ENCODE measurements at places on chromosomes 4 and X. TPM values are rescaled to one million over a fixed set of nuclear protein-coding genes. Genes with fewer than 3 reads are reported as not detected.

GRCh38 chr4:92265021-92265420 lies 38.7 kb upstream of the GRID2 start:
- no peak for DNase-seq

DNA sequence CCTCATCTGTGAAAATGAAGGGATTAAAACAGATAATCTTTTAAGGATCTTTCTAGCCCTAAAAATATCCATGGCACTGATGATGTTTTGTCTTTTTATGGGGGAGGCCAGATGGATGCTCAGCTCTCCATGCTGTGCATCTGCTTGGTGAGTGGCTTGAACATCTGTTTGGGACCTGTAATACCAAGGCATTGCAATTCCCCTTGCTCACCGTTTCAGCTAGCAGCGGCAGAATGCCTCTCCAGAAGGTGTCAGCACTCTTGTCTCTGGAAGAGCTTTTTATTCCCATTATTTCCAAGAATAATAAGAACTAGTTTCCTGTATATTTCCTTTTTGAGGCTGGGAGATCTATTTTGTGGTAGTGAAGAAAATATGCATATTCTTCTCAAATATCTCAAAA lies 151.9 kb upstream of the ANK2 start:
- no peak for DNase-seq

- DNase-seq, result no peak
Measured at GRCh38 chr4:122997463-122998101, 75.2 kb upstream of the NUDT6 start.

DNA sequence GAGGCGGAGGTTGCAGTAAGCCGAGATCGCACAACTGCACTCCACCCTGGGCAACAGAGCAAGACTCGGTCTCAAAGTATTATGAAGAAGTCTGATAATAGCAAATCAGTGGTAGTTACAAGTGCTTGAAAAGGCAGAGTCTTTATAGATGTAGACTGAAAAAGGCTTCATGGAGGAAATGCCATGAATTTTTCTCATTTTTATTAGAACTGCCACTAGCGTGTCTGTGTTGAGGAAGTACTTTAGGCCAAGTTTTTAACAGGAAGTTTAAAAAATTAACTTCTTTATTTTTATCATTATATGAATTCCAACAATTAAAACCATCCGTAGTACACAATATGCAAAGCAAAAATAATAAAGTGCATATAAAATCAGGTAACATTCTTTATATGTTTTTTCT lies 32.8 kb upstream of the IL13RA1 start:
- DNase-seq, result no peak

PPEF2 gene
- polyA plus RNA-seq, result not detected

- DNase-seq, result no peak
Measured at GRCh38 chr4:130071746-130072145, 975.8 kb downstream of the C4orf33 start.

DNA sequence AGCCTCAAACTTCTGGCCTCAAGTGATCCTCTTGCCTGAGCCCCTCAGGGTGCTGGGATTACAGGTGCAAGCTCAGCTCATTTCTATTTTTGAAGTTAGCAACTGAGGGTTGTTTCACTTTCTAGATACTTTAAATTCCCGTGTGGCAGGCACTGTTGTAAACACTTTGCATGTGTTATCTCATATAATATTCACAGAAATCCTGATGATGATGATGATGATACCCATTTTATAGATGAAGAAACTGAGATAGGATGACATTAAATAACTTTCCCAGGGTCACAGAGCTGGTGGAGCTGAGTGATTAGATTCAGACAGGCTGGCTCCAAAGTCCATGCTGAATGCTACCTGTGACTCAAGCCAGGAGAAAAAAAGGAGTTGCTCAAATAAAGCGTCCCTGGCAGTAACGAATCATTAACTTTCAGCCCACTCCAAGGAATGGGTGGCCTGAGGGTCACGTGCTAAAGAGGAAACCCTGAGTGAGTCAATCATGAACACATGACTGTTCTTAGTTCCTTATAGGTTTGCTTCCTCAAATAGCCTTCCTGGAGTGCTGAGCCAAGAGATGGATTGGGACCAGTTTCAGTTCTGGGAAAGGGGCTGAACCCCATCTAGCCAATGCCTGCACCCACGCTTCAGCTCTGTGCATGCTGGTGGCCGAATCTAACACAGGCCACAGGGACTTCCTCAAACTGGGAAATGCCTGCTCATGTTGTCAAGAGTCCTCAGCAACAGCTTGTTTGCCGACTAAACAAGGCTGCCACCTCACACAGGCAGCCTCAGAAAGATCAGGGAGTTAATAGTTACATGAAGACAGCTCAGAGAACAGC lies 52.8 kb downstream of the RBM47 start:
- DNase-seq, result no peak

DNA sequence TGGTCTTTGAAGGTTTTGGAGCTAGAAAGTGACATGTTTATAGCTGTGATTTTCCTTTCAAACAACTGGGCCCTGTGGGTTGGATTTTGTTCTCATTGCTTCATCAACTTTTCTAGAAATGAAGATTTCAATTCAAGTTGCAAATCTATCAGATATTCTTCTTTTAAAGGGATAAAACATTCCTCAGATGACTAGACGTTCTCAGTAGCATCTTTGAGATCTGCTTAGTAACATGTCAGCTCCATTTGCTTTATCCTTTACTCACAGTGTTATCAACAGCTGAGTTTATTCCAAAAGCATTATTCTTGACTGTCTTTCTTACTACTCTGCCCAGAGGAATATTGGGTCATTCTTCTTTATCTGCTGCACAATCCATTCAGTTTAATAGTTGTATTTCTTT lies 108.2 kb upstream of the GIMD1 start:
- DNase-seq, result no peak

GAGE12J gene
- polyA plus RNA-seq, result not detected

DNA sequence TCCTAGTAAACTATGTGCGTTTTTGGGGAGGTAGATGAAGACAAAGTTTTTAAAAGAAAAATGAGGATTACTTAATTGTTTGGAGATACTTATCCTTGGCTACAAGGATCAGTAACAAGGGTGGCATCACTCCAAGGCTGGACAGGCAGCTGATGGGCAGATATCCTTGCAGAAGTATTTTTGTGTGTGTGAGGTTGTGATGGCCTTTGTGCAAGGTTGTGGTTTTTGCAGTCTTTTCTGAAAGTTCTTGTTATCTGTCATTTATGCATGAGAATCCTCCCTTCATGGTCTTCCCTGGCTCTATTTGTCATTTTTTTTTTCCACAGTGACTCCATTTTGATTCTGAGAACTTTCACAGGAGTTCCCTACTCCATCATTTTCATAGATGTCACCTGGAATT lies 96.0 kb upstream of the C1GALT1C1 start:
- DNase-seq, result no peak

DNA sequence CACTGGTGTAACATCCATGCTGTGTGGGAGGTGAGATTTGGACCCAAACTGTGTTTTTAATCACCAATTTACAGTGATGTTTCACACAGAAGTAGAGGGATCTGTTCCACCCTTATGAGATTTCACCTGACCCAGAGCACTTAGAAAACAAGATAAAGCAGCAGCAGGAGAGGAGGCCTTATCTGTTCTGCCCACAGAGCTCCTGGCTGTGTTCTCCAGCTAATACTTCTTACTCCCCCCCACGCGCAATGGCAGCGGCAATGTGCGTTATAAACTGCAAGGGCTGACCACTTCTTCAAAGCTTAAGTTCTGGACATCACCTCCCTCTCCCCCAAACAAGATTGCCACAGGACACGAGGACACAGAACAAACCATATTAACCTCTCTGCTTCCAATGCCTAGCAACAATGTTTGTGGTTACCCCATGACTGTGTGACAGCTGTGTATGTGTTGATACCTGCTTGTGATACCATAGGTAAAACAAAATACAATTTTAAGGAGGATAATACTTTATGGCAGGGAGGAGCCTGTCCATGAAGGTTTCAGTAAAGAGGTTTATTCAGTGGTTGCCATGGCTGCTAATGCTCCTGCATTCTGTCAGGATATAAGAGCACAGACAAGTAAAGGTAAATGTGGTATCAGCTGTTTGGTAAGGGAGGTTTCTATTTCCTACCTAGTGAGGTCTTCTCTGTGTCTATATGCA lies 210.0 kb downstream of the SOWAHB start:
- DNase-seq, result peak; percentile 52

- peak; percentile 25 for DNase-seq
Measured at GRCh38 chr4:42519803-42520417, 122.6 kb downstream of the SHISA3 start.

GRCh38 chrX:154774622-154775021 lies 12.0 kb downstream of the DKC1 start:
- DNase-seq, result no peak

- no peak for DNase-seq
Measured at GRCh38 chr4:142875117-142875516, 29.0 kb upstream of the INPP4B start.

DNA sequence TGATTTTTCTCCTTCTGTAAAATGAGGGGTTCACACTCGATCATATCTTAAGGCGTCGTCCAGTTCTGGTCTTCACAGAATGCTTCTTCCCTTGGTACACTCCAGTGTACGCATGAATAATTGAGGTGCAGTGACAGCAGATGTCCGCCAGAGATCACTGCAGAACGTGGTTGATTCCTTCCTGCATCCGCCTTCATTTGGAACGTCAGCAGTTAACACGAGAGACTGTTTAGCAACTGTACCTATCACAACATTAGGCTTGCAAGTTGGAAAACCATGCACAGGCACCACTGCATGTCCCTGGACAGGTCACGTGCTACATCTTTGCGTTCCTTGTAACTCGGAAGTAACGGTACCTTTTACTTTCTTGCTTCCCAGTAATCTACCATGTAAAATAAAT lies 66.0 kb upstream of the GEMIN8 start:
- peak; percentile 52 for DNase-seq

CXCL13 gene
- polyA plus RNA-seq, result not detected

GRCh38 chr4:7158081-7158750 lies 34.1 kb upstream of the SORCS2 start:
- no peak for DNase-seq

DNA sequence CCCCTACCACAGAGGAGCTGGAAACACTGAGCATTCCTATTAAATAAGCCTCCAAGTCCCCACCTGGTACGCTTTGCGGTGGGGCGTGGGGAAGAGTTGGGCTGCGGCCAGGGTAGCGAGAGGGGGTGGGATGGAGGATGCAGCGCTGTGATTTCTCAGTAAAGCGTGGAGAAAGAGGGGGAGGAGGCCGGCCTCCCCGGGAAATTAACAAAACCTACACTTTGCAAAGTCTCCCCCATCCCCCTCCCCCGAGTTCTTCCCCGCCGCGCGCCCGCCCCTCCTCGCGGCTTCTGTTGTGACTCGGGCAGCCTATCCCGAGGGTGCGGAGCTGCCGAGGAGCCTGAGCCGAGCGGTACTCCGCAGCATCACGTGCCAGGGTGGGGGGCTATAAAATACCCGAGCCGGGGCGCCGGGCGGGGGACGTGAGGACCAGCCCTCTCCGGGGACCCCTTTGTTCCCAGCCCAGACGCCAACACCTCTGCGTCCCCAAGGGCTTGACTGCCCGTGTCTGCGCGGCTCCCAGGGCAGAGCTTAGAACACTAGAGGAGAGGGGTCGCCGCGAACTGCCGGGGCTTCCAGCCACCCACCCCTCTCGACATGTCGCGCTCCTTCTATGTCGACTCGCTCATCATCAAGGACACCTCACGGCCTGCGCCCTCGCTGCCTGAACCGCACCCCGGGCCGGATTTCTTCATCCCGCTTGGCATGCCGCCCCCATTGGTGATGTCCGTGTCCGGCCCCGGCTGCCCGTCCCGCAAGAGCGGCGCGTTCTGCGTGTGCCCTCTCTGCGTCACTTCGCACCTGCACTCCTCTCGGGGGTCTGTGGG lies at the start of gene GSX2:
Gene GSX2, plus strand, starts transcription at position 416 of the 827 bp plus-strand sequence. Its CDS starts 182 bp downstream, at position 598.
- peak; percentile 73 for DNase-seq

GRCh38 chrX:115372152-115372551 lies 82.6 kb downstream of the LUZP4 start:
- DNase-seq, result no peak

- no peak for DNase-seq
Measured at GRCh38 chr4:184896868-184897715, 71.3 kb upstream of the ACSL1 start.

GRCh38 chr4:88857588-88857987 lies 160.0 kb upstream of the NAP1L5 start:
- DNase-seq, result no peak

LANCL3 gene
- polyA plus RNA-seq, result under 0.01 TPM

DNA sequence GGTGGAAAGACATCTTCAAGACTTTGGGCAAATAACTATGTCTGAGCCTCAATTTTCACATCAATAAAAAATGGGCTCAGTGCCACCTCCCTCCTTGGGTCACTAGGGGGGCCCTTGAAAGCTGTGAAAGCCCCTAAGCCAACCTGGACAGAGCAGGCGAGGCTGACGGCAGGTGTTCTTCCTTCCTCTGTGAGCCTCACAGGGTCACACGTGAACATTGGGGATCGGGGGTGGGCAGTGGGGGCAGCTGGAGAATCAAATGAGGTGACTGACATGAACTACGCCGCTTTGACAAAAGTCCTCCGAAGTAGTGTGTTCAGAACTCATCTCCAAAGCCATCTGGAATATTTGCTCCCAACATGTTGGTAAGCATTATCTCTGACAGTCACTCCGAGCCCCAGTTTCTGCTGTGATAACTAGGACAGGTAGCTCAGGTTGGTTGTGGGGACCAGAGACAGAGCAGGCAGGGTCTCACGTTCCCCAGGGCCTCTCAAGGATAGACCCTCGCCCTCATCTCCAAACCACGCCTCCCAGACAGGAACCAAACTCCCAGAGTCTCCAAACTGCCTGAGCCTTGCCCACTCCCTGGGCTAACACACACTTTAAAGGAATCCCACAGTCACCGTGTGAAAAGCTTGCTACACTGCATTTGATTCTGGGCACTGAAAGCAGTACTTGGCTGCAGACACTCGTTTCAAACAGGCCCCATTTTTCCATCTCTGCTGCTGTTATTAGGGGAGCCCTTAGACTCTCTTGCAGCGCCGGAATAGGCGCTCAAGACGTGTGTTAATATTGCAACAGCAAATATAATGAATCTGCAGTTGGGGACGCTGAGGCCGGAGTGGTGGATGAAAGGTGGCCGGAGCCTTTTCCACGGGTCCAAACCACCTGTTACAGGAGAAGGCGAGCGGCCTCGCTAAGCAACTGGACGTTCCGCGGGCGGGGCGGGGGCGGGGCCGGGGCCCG lies 717 bp upstream of the WFS1 start:
- no peak for DNase-seq

DNA sequence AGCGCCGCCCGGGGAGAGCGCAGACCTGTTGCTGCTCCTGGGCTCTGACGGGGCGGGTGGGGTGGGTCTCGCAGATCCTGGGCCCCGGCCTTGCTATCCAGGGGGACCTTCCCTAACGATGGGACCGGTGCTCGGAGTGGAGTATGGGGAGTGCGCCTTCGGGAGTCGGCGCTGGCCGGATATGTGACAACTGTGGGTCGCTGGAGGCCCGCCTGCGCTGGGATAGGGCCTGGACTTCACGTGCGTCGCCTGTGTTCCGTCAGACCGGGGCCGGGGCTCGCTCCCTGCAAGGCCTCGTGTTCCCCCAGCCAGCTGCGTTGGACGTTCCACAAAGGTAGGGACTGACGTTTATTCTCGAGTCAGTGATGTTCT lies 1.3 kb downstream of the TBL1X start:
- peak; percentile 65 for DNase-seq

RENBP gene
- 0.90 TPM for polyA plus RNA-seq

GRCh38 chr4:78298618-78299017 lies 241.5 kb downstream of the FRAS1 start:
- DNase-seq, result no peak

GRCh38 chrX:149898554-149898953 lies 17.6 kb downstream of the MAGEA8 start:
- DNase-seq, result no peak

NDUFA1 gene
- 96.5 TPM for polyA plus RNA-seq

- DNase-seq, result no peak
Measured at GRCh38 chr4:101961144-101961543, 170.6 kb downstream of the BANK1 start.

MRPL1 gene
- 11.0 TPM for polyA plus RNA-seq

DCAF4L1 gene
- polyA plus RNA-seq, result 0.05 TPM

Measured in SK-N-SH (cell line).